ENCODE measurements at places on chromosomes 16 and 17.

DNA sequence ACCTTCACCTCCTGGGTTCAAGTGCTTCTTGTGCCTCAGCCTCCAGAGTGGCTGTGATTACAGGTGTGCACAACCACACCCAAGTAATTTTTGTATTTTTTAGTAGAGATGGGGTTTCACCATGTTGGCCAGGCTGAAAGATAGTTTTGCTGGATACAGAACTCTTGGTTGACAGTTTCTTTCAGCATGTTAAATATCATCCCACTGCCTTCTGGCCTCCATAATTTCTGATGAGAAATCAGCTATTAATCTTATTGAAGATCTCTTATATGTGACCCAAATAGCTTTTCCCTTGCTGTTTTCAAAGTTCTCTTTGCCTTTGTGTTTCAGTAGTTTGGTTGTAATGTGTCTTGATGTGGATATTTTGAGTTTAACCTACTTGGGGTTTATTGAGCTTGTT is 50.3 kb upstream of the BRD7 start:
- DNase-seq: no peak

DNA sequence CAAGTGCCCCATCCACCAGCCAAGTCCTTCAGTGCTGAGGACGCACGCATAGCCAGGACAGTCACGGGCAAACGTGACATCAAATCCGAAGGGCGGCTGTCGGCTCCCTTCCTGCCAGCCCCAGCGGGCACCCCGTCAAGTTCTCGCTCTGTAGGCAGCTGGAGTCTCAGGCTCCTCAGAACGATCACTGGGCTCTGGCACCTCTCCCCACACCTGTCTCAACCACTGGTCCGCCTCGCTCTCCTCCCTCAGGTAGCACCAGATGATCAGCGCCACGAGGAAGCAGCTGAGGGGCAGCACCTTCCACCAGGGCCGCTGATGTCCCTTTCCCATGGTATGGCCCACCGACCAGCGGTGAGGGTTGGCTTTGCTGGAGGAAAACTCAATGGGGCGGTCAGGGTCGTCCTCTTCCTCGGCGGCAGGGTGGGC is 422 bp downstream of the UQCC4 start:
- DNase-seq: no peak

- peak; percentile 0 for DNase-seq
These were observed 77.5 kb downstream of the RPGRIP1L start for GRCh38 chr16:53626161-53626560.

DNA sequence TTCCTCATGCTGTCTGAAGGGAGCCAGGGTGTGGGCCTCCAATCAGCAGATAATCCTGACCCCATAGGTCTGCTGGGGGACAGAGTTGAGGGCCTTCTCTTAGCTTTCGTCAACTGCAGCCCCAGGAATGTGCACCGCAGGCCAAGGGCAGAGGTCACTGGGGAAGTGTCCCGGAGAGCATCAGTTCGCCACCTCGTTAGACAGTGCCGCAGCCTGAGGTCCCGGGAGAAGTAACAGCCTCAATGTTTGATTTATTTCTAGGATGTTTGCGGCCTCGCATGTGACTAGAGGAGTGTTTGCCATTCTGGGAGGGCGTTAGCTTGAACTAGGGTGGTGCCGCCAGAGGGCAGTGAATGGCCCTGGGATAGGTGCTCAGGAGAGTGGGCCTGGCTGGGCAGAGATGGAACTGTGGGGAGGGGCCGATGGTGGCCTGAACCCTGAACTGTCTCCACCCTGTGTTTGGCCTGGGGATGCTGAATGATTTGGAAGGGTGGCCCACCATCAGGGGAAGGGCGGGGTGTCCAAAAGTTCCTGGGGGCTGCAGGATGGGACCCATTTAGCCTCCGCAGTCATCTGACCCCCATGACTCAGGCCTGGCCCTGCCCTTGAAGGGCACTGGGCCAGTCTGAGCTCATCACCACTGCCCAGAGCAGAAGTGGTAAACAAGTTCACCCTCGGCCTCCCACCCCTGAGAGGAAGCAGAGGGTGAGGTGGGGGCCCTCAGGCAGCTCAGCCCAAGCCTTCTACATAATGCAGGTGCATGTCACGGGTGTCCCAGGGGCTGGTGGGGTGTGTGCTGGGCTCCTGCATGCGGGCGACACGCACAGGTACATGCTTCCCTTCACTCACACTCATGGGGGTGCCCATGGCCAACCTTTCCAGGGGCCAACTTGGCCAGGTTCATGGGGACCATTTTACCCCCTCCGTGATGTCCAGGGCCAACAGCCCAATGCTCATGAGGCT is 12.4 kb upstream of the TAC4 start:
- DNase-seq: no peak

DNA sequence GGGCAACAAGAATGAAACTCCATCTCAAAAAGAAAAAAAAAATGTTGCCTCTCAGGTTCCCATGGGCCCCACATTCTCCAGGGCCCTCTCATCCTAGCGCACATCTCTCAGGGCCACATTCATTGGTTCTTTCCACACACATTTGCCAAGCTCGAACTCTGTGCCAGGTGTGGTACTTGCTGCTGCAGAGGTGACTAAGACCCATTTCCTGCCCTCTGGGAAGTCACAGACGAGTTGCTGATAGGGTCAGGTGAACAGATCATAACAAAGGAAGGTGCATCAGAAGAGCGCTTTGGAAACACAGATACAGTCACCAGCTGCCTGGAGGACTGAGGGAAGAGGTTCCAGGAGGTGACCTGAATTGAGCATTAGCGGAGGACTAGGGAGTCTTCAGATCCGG is 1.0 kb downstream of the GSDMA start:
- DNase-seq: no peak

GRCh38 chr17:44268709-44269534 is 987 bp upstream of the SLC4A1 start:
- no peak for DNase-seq

- DNase-seq: no peak
These were observed 33.8 kb downstream of the PMM2 start for GRCh38 chr16:8831450-8831849.

DNA sequence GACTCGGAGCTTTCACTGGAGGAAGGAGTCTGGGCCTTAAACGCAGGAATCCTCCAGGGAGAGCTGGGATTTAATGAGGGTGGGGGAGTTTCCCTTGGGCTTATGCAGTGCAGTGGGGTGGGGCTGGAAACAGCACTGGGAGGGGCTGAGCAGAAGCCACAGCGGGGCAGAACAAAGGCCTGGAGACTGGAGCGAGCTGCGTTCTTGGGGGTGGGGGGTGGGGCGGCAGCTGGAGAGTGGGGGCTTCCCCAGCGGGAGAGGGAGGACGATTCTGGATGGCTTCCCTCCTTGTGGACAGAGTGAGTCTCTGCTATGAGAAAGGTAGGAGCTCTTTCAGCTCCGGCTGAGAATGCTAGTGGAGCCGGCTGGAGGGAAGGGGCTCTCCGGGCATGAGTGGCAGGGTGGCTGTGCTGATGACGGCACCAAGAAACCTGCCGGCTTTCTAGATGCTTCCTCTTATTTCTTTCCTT is 406.0 kb downstream of the SEC14L1 start:
- DNase-seq: peak; percentile 41
